Umbilical cord (tissue), 2 donors: ENCODE measurements at places on chromosomes 11 and 22.

GRCh38 chr11:12526789-12527188, 147.4 kb upstream of the TEAD1 start:
- peak; percentile 52 for DNase-seq

GRCh38 chr11:112522536-112522935, 261.9 kb upstream of the PLET1 start:
- DNase-seq: no peak

DNA sequence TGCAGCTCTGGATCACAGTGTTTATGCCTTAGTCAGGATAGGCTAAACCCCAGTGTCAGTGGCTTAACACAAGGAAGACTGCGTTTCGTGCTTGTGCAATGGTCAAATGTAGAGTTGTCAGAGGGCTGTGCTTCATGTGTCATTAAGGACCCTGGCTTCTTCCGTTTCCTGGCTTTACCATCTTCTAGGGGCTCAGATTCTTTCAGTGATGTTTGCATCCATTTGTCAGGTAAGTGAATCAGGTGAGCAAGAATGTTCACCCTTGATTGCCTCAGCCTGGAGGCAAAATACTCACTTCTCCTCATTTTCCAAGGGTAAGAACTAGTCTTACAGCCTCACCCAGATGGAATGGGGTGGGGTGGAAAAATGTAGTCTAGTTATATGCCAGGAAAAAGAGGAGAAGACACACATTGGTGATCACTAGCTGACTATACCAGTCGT, 20.5 kb upstream of the AMOTL1 start:
- peak; percentile 56 for DNase-seq

DNA sequence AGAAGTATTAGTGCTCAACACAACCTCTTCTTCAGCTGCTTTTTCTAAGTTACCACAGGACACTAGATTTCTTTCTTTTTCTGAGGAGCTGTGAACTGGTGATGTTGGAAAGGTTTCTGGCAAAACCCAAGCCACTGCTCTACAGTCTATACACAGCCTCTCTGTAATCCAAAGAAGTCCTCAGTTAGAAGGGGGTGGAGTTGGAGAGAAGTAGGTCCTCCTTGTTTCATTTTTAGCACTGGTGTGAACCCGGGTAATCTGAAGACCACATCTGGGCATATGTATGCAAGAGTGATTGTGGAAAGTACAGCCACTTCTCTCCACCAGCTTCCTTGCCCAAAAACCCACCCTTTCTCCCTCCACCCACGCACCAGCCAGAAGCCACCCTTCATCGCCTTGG, 1168.1 kb downstream of the LRRC4C start:
- DNase-seq: no peak

DNA sequence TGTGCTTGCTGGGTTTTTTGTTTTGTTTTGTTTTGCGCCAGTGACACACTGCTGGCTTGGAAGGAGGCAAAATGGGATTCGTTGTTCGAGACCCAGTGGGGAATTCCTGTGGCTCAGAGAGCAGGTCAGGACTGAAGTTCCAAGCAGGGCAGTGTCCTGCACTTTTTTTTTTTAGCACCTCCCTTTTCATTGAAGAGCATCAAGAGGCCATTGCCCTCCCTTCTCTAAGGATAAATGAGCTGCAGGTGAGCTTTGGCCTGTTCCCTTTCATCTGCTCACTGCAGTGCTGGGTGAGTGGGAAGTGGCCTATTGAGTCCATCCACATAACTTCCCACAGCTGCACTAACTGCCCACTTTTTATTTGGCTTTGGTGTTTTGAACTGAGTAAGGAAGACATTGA, 87.8 kb downstream of the ARHGAP42 start:
- DNase-seq: no peak

DNA sequence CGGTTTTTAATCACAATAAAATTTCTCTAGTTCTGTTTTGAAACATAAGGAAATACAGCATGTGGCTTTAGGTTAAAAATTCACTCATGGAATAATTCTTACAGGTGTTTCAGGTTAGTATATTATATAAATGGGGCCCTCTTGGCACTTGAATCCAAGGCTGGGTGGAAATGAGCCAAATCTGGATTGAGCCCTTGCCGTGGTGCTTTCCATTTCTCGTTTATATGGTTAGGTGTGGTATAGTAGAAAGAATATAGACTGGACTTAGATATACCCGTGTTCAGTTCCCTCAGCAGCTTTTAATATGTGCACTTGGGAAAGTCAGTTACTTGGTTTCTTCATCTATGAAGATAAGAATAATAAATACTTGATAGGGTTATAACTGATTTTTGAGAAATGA, 16.0 kb downstream of the ZFP91 start:
- no peak for DNase-seq

DNA sequence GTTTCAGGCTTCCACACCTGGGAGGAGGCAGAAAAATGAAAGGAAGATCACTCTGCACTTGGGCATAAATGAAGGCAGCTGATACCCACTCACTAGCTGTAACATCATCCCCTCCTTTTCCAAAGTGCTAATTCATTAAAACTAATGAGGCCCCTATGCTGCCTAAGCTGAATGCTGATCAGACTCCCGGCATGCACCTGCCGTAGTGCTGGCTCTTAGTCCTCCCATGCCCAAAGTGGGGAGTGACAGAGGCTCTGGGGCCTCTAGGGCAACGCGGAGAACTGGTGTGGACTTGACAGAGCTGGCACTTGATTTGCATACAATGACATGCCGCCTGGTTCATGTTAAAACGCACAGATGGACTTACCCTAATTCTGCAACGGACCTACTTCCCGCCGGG, 96.5 kb upstream of the NCAM1 start:
- no peak for DNase-seq

- peak; percentile 98 for DNase-seq
Measured at GRCh38 chr11:69048694-69049489, at the start of gene TPCN2. TSS of gene TPCN2 (plus strand) at chr11:69048932. CDS start at chr11:69048998, 66 bp downstream.

DNA sequence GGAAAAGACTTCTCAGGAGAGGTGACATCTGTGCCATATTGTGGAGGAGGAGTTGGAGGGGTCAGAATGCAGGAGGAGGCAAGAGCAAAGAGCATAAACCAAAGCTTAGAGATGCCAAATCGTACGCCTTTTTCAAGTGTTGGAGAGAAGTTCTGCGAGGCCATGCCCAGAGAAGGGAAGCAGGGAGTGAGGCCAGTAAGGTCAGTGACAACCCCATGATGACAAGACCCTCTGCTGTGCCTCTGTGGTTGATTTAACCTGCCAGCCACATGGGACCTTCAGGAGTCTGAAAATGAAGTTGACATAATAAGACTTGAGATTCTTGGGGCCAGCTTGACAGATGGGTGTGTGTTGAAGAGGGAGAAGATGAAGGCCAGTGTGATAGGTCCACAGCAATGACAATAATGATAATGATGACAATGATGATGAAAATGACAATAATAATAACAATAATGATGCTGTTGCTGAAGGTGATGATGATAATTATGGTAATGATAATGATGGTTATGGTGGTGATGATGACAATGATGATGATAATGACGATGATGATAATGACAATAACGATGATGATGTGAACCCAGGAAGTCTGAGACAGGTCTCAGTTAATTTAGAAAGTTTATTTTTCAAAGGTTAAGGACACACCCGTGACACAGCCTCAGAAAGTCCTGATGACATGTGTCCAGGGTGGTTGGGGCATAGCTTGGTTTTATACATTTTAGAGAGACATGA, 152.6 kb upstream of the B3GAT1 start:
- no peak for DNase-seq

DNA sequence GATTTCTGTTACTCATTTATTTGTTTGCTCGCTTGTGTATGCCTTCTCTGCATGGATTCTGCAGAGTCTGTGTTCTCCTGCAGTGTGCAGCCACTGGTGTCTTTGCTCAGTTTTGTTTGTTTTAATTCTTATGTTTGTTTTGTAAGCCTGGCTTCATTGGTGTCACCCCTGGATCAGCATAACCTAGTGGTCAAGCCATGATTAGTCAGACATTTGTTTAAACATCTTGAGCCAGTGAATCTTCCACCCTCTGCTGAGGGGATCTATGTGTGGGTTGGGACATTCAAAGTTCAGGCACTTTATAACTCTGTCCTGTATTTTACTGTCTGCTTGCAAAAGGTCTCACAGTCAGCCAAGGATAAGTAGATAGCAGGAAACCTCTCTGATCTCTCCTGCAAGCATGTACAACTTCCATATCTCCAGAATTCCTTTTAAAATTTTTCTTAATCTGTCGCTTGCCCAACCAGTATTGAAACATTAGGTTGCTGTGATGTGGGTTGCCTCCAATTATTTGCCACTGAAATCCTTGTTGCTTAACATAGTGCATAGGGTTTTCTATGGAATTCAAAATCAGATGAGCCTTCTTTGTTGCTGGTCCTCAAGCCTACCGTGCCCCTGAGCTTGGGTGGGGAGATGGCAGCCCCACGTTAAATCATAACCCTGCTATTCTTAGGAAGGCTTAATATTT, 86.8 kb downstream of the KCNQ1OT1 start:
- DNase-seq: no peak

DNA sequence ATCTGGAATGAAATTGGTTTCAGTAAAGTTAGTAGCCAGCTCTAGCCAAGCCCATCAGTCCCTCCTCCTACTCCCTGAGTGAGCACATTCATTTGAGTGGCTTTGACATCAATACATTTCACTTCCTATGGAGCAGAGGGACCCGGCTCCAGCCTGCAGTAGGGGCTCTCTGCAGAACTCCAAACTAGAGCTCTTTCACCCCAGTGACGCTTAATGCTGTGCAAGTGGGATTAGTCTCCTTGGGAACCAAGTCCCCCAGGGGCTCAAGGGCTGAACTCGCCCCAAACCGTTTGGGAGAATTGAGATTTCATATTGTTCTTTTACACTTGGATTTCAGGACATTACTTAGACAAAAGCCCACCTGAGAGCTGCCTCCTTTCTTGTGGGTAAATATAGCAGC, 4.4 kb upstream of the FAM181B start:
- no peak for DNase-seq

DNA sequence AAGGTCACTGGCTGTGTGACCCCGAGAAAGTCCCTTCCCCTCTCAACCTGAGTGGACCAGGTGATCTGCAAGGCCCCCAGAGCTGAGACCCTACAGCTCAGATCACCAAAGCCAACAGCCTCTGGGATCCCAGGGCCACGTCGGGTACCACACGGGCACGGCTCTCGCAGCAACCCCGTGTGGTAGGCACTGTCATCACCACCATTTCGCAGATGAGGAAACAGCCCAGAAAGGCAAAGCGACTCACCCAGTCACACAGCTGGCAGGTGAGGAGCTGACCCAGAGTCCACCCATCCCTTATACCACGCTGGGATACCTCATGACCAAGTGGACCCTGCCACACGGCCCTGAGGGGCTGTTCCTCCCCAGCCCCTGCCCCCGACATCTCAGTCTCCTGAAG, 2.8 kb downstream of the ATP5MGL start:
- DNase-seq: no peak

- DNase-seq: no peak
Measured at GRCh38 chr11:132361011-132361550, 990.7 kb downstream of the NTM start.

- no peak for DNase-seq
Measured at GRCh38 chr11:35583843-35584242, 34.4 kb upstream of the FJX1 start.

GRCh38 chr11:61112575-61112974, 10.3 kb downstream of the CD5 start:
- DNase-seq: no peak

DNA sequence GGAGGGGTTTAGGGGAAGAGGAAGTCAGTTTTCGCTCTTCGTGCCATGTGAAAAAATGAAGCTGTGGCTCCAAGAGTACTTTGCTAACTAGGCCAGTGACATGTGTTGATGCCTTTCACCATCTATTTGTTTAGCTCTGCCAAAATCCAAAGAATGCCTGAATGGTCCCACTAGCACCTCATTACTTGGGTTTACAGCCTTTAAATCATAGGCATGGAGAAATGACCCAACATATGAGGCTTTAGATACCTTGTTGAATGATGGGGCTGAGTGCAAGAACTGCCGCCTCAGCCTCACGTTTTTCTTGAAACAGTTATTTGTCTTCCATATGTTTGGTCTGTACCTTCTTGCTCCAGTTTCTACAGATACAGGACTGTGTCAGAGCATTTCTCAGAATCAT, 8.3 kb downstream of the RBM4 start:
- no peak for DNase-seq

- no peak for DNase-seq
Measured at GRCh38 chr11:28245131-28245530, 136.9 kb downstream of the METTL15 start.

GRCh38 chr22:45995405-45996101, 18.6 kb upstream of the WNT7B start:
- DNase-seq: no peak

DNA sequence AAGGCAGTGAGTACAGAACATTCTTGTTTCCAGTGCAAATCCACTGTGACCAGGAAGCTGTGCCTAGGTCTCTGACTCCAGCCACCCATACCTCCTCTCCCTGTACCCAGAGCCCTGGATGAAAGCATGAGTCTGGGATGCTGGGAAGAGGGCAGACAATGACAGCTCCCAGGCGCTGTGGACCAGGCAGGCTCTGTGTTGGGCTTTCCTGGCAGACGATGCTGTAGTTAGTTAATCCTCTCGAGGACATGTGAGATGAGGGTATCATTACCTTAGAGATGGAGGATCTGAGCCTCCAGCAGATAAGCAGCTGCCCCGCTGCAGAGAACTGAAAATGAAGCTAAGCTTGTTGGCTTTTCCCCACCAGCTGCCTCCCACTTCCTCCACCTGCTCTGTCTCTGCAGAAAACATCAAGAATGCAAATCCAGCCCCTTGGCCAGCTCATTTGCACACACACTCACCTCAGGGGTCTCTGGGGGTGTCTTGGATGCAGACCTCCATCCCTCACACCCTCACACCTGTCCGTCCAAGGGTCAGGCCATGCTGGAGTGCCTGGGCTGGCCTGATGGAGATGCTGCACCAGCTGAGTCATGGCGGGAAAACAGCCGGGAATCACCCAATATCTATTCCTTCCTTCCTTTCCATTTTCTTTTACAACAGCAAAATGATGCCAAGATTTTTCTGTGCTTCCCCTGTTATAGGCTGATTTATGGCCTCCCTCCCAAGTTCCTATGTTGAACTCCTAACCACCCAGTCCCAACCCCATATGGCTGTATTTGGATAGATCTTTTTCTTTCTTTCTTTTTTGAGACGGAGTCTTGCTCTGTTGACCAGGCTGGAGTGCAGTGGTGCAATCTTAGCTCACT, 94.9 kb upstream of the SEPTIN5 start:
- no peak for DNase-seq

DNA sequence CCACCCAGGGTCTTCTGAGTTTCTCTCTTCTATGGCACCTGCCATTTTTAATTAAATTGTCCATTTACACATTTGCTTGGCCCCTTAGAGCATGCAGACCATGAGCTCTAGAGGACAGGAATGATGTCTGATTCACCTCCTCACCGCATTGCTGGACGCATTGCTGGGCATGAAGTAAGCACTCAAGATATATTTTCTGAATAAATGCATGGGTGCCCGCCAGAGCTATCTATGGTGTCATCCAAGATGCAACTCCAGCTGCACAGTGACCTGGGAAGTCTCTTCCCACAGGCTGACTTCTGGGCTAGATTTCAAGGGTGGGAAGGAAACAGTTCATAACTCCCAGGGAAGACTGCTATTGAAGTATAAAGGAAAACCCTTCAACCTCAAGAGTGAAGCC, 66.6 kb upstream of the ASPHD2 start:
- no peak for DNase-seq

GRCh38 chr11:68455485-68455884, 5.1 kb upstream of the PPP6R3 start:
- DNase-seq: no peak

GRCh38 chr11:19987331-19987801, 172.9 kb downstream of the DBX1 start:
- DNase-seq: no peak
